ENCODE measurements at places on chromosomes 3 and 15.
A peak's percentile ranks its signal among the peaks of the same experiment; 100 is the strongest.

GRCh38 chr3:190059242-190059590 lies 61.5 kb downstream of the P3H2 start:
- DNase-seq = no peak

DNA sequence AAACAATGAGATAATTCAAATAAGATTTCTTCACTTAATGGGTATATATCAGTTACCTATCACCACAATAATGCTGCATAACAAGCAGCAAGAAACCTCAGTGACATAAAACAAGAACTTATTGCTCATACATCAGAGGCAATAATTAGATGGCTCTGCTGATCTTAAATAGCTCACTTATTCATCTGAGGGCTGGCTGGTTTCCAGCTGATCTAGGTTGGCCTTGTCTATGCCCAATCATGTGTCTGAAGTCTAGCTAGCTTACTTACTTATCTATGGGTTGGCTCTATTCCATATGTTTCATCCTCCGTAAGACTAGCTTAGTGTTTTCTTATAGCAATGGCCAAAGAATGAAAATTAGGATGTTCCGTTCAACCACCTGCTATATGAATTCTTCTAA lies 109.4 kb upstream of the AGTR1 start:
- no peak for DNase-seq

GRCh38 chr3:12782172-12782815 lies 14.2 kb upstream of the CAND2 start:
- no peak for DNase-seq

- no peak for DNase-seq
These were observed 59.5 kb downstream of the ABCC5 start for GRCh38 chr3:183958226-183958625.

GRCh38 chr15:101140697-101141065 lies 111.2 kb downstream of the CHSY1 start:
- DNase-seq = no peak

GRCh38 chr3:59064276-59064675 lies 14.5 kb upstream of the CFAP20DC start:
- DNase-seq = no peak

- DNase-seq = no peak
These were observed 23.1 kb upstream of the RNU6-1 start for GRCh38 chr15:67862750-67863441.

GRCh38 chr3:94179059-94179458 lies 116.2 kb downstream of the NSUN3 start:
- DNase-seq = peak; percentile 7

DNA sequence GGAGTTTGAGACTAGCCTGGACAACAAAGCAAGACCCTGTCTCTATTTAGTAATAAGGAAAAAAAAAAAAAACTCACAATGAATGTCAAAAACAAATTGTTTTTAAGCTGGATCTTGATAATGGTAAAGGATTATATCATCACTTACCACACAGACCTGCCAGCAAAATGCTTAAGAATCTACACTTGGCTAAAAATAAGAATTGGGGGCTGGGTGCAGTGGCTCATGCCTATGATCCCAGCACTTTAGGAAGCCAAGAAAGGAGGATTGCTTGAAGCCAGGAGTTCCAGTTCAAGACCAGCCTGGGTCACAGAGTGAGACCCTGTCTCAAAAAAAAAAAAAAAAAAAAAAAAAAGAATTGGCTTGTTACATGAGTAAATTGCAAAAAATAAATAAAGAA lies 31.0 kb downstream of the ACAP2 start:
- DNase-seq = no peak

DNA sequence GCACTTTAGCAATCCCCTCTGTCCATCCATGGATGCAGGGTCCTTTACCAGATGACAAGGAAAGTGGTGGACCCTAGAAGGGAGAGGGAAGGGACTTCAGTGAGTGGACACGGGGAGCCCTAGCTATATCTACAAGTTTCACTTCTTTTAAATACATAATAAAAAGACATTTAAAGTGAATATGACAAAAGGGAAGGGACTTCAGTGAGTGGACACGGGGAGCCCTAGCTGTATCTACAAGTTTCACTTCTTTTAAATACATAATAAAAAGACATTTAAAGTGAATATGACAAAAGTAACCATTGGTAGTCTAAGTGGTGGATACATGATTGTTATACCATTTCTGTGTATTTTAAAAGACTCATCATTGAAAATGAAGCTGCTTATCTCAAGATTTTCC lies 81.9 kb upstream of the HES1 start:
- no peak for DNase-seq

DNA sequence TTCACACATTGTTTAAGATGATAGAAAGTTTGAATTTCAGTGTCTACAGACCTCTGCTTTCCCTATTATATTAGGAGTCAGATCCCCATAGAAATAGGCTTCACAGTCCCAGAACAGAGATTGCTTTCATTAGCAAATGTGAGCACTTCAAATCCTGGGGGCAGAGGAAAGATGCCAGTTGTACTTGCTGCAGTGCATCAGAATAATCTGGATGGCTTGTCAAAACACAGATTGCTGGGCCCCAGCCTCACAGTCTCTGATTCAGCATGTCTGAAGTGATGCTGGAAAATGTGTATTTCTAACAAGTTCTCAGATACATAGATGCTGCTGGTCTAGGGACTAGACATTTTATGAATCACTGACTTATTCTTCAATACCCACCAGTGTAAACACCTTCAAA lies 375.2 kb downstream of the FGF12 start:
- no peak for DNase-seq
